ENCODE measurements at places on chromosomes 11 and 22.

DNA sequence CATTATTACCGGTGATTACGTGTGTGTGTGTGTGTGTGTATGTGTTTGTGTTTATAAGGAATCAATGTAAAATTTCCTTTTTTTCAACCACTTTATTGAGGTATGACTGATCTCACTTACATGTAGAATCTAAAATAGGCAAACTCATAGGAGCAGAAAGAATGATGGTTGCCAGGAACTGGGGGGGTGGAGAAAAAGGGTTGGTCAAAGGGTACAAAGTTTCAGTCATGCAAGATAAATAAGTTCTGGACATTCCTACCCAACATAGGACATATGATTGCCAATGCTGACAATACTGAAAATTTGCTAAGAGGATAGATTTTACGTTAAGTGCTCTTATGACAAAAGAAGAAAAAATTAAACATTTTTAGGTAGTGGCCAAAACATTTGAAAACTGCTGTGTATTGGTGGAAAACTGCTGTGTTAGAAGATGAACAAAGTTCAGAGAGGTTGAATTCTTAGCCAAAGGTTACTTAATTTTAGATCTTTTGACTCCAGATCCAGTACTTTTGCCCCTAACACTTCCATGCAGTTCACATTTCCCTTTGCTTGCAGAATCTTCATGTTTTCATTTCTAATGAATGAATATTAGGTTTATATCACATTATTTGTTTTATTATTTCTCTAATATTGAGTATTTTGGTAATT, 49.5 kb downstream of the NNMT start:
- DNase-seq, result no peak

- no peak for DNase-seq
These were observed 13.9 kb downstream of the CCDC157 start for GRCh38 chr22:30370641-30371230.

- no peak for DNase-seq
These were observed 7.5 kb downstream of the TCF20 start for GRCh38 chr22:42262964-42263363.

GRCh38 chr11:47495856-47496217, 46.9 kb upstream of the RAPSN start:
- no peak for DNase-seq

DNA sequence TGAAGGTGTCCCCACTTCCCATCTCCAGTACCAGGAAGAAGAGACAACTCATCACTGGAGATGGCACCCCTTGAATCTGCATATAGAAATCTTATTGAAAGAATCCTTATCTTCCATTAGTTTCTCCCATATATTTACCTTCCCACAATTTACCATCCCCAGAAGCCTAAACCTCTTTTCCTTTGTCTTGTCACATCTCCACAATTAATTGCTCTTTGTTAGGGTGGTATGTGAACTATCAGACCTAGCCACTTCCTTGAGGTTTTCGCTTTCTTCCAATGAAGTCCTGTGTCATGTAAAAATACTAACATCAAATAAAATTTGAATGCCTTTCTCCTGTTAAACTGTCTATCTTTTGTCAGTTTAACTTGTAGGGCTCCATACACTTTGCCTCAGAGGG, 37.9 kb downstream of the FAM227A start:
- no peak for DNase-seq

DNA sequence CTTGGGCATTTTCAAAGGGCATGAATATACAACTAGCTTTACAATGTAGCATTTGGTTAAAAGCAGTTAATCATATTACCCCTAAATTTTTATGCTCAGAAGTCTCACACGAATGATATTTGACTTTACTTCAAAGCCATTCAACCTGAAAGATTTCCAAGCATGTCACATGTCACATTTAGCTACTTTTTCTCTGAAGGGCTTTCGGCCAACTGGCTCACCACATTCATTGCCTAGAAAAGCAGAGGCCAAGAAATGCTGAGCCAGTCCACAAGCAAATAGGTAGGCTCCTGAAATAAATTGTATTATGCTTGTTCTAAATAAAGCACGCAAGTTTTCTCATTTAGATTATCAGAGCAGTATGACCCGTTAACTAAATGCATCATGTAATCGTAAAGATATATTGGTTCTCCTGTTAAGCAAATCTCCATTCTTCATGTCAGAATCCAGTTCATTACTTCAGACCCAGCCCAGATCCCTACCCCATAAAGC, 30.6 kb downstream of the PAX6 start:
- no peak for DNase-seq

DNA sequence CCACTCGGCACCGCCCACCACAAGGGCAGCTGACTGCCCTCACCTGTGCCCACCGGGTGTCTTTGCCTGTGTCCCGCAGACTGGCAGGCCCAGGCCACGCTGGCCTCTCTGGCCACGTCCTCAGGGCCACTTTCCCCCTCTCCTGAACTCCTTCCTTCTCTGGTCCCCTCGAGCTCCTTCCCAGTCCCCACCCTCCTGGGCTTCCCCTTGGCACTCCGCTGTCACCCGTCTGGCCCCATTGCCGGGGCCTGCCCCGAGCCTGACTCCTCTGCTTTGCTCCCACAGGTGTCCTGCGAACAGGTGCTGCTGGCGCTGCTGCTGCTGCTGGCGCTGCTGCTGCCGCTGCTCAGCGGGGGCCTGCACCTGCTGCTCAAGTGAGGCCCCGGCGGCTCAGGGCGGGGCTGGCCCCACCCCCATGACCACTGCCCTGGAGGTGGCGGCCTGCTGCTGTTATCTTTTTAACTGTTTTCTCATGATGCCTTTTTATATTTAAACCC, 14.2 kb downstream of the MCAT start:
- no peak for DNase-seq

GRCh38 chr11:63839508-63840355, 822 bp downstream of the MARK2 start:
- peak; percentile 27 for DNase-seq

DNA sequence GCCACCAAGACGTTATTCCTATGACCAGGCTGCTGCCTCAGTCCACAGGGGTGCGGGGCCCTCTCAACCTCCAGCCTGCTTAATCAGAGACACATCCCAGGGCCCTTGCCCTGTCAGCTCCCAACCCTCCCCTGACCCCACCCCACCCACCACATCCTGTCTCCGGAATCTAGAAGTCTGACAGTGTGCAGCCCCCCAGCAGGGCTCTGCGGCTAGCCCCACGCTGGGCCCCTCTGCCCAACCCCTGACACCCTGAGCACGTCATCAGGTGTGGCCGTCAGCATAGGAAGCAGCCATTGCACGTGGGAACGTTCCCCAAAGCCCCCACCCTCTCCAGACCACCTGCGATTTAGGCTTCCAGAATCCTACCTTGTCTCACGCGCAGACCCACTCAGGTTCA, 34.3 kb upstream of the IGSF9B start:
- no peak for DNase-seq

DNA sequence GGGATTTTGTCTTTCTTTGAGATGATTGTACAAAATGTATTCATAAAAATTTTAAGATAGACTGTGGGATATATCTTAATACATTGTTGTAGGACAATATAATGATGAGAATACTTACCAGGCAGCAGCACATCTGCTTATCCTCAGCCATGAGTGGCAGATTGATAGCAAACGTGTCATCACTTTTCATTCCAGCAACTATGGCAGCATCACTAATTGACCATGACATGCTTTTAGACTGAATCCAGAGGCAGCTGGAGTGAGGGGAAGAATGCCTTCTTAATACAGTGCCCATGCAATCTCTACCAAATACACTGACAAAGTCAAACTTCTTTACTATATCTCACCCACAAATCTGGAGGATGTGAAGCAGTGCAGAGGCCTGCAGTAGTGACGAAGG, 755.2 kb upstream of the RAG2 start:
- DNase-seq, result no peak

GRCh38 chr22:20137113-20137512, 5.5 kb downstream of the ZDHHC8 start:
- no peak for DNase-seq

DNA sequence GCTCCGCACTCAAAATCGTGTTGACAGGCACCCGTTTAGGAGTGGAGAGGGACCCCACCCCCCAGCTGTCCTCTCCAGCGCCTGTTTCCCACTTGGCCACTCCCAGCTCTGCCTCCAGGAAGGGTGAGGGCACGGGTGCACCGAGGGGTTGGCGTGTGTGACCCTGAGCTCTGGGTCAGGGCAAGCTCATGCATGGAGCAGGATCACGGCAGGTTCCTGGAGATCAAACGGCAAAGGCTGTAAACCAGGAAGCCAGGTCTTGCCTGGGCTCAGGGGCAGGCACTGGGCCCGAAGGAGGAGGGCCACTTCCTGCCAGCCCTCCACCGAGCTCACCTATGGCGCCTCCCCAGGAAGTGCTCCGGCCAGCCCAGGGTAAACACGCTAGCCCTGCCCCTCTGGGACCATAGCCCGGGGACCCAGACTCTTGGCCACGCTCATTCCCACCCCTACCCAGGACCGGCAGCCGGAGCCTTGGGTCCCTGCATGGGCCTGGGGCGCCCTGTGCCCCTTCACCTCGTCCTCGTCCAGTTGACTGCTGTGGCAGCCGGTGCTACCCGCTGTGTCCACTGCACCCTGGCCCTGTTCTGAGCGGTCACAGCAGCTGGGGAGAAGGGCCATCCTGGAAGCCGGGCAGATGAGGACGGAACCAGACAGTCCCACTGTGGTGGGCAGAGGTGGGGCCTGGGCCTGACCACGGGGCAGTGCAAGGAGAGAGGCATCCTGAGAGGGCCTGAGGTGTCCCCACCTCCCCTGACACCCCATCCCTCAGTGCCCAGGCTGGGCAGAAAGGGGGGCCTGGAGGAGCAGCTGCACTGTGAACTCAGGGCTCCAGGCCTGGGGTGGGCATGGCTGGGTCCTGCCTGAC, 1.0 kb upstream of the EPS8L2 start:
- peak; percentile 56 for DNase-seq

DNA sequence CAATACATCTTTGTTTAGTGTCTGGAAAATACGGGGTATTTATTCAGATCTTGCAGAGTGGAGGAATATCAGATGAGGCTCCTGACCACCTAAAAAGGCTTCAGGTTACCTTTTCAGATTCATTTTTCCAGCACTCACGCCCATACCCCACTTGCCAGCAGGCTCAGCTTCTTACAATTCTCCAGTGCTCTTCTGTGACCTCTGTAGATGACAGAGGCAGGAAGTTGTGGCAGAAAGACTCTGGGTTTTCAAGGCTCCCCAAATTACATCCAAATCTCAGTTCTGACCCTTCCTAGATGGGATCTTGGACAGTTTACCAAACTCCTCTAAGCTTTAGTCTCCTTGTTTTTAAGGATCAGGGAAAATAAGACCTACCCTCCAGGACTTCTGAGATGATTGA, 61.1 kb downstream of the SYTL2 start:
- no peak for DNase-seq

DNA sequence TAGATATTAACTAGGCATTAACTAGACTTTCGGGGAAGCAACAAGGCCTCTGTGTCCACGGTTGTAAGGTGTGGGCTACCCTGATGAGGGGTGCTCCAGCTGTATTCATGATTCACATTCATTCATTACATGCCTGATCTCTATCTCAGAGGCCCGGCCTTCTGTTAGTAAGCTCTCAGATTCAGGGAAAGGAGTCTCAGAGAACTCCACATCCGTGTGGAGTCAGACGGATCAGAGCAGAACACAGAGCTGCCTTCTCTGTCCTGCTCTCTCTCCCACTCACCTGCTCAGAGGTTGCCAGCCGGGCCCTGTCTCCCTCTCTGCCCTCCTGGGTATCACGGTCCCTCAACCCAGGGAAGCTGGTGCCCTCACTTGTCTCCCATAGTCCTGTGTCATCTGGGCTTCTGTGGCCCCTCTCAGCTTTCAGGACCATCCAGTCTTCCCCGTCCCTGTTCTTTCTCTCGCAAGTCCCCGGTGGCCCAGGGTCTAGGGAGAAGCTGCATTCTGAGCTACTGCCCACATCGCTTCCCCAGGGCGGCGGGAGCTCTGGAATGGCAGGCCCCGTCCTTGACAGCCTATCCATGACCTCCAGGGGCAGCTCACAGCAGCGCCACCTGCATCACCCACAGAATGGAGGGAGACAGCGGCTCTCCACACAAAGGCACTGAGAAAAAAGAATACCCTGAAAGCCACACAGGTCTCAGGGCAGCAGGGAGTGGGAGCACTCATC, 4.3 kb downstream of the TP53AIP1 start:
- DNase-seq, result no peak

DNA sequence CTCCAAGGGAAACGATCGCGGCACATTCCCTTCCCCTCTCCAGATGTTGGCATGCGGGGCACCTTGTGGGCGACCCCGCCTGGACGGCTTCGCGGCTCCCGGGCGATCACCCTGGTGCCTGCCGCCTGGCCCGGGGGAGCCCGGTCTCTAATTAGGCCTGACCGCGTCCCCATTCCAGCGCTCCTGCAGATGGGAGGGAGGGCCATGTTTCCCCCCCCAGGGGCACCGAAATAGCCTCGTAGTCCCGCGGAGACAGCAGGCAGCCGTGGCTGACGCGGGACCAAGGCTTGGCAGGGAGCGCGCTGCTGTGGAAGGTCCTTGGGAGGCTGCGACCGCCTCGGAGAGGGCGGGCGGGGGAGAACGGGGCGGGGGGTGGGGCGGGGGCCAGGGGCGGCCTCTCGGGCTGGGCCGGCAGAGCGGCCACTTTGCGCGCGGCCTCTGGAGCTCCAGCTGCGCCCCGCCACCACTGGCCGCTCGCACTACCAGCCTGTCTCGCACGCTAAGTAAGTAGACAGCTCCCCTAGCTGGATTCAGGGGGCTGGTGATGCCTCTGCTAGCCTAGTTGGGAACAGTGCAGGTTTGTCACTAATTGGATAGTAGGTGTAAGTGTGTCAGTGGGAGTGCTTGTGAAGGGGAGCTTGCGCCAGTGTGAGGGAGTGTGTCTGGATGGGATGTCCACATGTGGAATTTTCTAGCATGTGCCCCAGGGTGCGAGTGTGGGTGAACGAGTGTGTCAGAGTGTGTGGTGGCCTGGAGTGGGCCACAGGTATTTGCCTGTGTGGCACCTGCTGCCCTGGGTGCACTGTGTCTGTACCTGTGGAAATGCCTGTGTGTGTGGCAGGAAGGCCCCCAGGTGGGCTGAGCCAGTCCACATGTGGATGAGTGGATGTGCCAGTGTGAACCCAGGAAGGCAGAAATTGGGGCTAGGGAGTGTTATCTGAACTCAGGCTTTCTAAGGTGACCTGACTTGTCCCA, at the start of gene INSC:
INSC (plus strand) TSS at position 423 of the 975 bp plus-strand sequence. CDS start 34,252 bp downstream, outside the sequence.
- no peak for DNase-seq

- no peak for DNase-seq
These were observed 6.2 kb upstream of the MPEG1 start for GRCh38 chr11:59218893-59219292.
